ENCODE measurements at places on chromosomes 6 and 20.

- no peak for DNase-seq
Observed at GRCh38 chr6:136823128-136823660, 802 bp downstream of the PEX7 start.

GRCh38 chr6:123062670-123063069 lies 66.6 kb downstream of the CLVS2 start:
- peak; percentile 56 for DNase-seq

DNA sequence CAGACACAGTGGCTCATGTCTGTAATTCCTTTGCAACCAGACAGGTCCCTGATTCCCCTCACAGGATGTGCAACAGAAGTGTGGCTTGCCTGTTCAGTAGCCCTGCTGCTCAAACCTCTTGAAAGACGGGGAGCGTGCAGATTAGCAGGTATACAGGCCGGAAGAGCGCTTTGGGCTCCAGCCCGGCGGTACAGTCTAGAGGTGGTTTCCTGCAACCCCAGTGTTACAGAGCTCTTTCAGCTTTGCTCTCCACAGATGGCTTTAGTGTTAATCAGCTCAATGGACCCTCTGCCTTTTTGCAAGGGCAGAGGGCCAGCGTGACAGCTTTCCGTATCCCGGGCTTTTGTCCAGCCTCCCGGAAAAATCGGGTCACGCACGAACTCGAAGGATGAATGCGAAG lies 67.2 kb upstream of the TNFRSF21 start:
- DNase-seq, result no peak

DNA sequence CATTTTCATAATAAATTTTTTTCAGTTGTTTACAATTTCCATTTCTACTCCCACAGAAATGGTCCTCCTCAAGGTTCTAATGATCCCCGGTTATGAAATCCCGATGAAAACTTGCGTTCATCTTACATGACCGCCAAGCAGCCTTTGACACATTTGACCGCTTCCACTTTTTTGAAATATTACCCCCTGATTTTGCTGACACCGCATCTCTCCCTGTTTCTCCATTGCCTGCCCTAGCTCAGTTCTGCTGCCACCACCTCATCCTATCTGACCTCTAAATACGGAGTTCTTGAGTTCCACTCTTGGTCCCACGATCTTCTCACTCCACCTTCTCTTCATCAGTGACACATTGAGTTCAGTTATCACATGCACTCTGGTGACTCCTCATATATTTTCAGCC lies 74.1 kb downstream of the SLC35B3 start:
- no peak for DNase-seq

DNA sequence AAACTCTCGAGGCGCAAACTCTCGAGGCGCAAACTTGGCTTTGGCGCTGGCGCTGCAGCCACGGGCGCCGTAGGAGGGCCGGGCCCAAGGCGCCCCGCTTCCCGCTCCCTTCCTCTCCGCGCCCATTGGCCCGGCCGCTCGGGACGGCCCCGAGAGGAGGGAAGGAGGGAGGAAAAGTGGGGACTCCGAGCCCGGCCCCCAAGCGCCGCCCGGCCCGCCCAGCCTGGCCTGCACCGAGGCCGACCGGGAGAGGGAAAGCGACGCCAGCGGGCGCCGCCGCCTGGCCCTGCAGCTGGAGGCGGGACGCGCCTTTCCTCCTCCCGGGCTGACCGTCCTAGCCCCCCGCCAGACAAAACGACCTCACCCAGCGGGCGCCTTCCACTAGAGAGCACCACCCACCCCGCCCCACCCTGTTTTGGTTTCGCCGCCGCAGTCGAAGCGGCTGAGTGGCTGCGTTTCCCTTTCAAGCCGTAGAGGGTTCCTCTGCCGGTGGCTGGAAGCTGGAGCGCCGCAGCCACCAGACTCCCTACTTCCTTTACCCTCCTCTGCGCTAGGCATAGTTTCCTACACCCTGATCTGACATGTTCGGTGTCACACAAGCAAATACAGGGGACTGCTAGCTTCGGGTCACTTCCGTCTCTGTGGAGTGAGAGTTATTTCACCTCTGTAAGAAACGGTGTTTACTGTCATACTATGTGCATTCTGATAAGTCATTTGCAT lies at the start of gene MBOAT1:
Gene MBOAT1, minus strand, starts transcription at position 78 of the 720 bp plus-strand sequence. CDS start 235 bp downstream, outside the sequence.
- peak; percentile 99 for DNase-seq
